ENCODE measurements at places on chromosomes 2 and 18.

DNA sequence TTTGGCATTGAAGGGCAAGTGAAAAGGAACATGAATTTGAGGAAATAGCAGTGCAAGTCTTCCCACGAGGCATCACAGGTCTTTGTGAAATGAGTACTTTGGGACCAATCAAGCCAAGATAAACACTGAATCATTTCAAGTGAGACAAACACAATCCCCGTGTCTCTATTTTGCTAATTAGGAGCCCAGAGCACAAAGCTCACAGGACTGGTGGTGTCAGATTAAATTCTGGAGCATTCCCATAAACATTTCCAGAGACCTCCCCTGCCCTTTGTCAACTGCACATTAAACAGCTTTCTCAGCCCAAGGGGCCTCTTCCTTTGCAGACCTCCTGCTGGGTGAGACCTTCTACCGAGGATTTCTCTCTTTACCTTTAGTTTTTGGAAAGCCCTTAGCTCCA, 50.7 kb downstream of the DAPL1 start:
- DNase-seq, result no peak

DNA sequence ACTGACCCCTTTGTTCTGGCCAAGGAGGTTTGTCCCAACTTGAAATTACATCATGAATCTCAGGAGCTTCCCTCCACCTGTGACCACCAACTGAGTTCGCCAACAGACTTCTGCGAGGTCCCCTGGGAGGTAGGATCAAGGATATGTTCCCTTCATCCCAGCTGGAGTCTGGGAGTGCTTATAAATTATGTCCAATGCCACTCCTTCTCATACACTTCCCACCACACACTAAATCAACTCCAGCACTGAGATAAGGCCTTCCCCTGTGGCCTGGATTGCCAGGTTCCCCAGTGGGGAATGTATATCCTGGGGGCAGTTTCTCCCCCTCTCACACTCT, 99.2 kb downstream of the RND3 start:
- no peak for DNase-seq

DNA sequence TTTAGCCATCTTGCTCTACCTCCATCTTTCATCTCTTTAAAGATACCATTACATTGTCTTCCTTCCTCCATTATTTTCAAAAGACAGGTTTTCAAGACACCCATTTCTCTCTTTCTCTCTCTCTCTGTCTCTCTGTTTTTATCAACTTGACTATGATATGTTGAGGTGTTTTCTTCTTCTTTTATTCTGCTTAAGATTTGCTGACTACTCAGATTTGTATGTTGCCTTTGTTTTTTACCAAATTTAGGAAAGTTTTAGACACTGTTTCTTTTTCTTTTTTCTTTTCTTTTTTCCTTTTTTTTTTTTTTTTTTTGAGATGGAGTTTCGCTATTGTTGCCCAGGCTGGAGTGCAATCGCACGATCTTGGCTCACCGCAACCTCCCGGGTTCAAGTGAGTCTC, 647.5 kb upstream of the VRK2 start:
- DNase-seq, result no peak

GRCh38 chr18:74760436-74760835, 162.8 kb downstream of the ZNF407 start:
- no peak for DNase-seq

DNA sequence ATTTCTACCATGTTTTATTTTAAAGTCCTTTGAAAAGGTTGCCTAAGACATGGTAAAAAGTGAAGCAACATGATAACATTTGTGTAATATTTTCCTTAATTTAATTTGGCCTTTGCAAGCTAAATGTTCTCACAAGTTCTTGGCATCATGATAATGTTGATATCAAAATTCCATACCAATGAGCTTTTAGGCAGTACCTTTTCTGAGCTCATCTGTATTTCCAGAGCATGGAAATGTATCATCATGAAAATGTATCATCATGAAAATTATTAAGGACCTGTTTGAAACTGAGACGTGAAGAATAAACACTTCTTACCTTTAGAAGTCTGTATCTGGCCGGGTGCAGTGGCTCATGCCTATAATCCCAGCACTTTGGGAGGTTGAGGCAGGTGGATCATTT, 73.8 kb downstream of the VWC2L start:
- DNase-seq, result no peak

DNA sequence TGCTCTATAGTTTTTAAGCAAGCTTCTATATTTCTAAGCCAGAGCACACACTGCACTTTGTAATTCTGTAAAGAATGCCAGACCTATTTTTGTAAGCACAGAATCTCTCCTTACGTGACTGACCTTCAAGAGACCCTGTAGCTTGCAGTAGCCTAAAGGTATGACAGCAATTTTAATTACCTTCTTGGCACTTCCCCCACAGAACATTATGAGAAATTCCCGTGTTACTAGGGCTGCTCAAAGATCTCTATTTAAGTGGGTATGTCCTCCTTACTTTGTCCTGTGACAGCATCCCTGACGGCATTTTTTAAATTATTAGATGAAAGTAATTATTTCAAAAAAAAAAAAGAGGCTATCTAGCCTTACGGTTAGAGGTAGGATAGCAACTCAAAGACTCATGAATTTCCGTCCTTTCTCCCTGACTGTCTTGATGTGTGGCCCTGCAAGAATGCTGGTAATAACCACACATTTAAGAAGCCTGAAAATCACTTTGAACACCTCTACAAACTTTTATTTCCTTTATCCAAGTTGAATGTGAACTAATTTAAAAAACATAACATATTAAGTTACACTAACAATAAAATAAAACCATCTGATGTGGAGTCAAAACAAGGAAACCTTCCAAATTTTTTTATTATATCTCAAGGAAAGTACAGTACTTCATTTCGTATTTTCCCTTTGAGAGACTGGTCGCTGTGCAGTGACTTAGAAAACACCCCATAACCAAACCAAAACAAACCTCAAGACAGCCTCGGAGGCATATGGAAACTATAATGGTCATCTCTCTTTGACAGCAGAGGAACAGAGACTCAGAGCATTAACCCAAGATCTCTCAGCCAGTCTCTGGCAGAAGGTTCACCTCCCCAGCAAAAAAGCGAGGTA, 54.9 kb downstream of the THUMPD2 start:
- no peak for DNase-seq

GRCh38 chr2:74911061-74911460, 47.4 kb upstream of the POLE4 start:
- DNase-seq, result no peak

DNA sequence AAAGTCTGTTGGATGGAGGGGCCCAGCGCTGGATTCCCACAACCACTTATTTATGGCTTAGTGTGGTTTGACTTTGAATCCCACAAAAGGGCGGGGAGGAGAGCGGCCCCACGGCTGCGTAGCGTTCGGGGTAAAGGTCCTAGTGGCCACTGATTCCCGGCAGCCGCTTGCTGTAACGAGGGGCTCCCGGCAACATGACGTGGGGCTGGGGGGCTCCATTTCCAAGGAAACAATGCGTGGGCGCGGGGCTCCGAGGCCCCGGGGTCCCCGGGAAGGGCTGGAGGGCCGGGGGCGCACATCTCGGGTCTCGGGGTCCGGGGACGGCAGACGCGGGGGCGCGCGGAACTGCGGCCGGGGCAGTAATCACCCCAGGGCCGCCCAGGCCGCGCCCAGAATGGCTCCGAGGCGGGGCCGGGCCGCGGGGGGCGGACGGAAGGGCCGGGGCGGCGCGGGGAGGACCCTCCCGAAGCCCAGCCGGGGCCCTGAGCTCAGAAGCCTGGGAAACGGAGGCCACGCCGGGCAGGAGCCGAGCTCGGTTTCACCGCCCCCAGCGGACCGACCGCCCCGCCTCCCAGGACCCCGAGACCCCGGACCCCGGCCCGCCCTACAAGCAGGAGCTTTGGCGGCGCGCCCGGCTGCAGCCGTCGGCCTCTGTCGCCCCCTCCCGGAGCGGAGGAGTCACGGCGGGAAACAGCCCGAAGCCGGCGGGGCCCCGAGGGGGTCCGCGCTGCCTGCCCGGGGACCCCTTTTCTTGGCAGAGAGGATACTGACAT, 11.9 kb upstream of the MLPH start:
- peak; percentile 76 for DNase-seq

DNA sequence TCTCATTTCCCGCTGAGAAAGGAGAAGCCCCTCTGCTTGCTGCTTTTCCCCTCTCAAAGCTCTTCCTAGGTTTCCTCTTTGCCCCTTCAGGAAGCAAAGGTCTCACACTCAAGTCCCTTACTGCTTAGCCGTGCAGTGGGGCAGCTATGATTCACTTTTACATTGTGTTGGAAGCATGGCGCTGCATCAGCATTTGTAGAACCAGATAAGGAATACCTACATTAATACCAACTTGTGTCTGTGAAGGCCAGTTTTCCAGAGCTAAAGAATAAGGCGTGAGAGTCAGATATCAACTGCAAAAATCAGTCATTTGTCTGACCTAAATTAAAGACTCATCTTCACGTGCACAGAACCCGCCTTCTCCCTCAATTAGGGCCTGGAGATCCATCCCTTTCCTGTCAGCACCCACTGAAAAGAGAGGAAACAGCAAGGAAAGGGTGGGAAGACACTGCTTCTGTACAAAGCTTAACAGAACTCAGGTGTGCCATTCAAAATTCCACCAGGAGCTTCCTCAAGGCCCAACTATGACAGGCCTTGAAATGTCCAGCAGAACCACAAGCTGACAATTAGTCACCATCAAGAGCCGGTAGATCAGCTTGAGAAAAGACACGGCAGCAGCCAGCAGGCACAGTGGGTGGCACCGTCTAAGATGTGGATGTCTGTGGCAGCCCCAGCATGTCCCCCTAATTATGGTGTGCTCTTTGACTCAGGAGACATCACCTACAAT, 16.1 kb upstream of the XDH start:
- DNase-seq, result no peak

GRCh38 chr2:58476556-58476955, 235.4 kb upstream of the FANCL start:
- DNase-seq, result no peak

GRCh38 chr18:56873441-56874140, 222.4 kb downstream of the WDR7 start:
- no peak for DNase-seq

GRCh38 chr2:141906678-141907077, 224.1 kb downstream of the LRP1B start:
- no peak for DNase-seq

GRCh38 chr2:234754126-234754525, 197.7 kb upstream of the SH3BP4 start:
- no peak for DNase-seq

DNA sequence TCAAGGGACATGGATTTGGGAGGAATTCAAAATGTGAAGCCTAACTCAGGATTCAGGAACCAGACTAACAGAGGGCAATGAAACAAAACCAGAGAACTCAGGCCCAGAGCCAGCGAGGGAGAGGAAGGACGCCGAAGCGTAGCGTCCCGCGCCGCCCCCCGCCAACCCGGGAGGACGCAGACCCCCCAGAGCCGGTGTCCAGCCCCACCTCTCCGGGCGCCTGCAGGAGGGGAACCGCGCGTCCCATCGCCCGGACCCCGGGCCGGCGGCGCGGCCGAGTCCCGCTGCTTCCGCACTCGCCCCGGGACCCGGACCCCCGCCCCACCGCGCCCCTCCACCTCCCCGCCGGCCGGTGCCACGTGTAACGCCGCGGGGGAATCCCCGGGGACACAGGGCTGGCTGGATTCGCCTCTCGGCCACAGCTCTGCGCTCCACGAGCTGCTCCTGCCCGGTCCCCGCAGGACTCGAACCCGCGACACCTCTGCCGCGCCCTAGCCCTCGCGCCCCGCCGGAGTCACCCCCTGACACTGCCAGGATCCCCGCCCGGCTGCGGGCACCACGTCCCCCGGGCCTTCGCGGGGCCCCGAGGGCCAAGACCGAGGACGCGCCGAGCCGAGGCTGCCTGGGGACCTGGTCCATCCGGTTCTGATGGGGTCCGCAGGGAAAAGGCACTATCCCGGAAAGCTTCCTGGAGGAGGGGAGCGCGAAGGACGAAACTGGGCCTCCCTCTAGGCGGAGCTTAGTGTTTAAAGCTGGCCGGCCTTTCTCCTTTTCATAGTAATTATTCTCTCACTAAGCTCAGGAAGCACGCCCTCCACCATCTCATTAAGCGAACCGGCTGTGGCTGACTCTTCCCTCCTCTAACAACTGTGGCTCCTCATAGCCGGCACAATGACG, 40.4 kb upstream of the FAM124B start:
- peak; percentile 13 for DNase-seq

- no peak for DNase-seq
These were observed 52.6 kb upstream of the RAB27B start for GRCh38 chr18:54775686-54776085.

- no peak for DNase-seq
These were observed 7.2 kb upstream of the RASGRP3 start for GRCh38 chr2:33469238-33469637.

DNA sequence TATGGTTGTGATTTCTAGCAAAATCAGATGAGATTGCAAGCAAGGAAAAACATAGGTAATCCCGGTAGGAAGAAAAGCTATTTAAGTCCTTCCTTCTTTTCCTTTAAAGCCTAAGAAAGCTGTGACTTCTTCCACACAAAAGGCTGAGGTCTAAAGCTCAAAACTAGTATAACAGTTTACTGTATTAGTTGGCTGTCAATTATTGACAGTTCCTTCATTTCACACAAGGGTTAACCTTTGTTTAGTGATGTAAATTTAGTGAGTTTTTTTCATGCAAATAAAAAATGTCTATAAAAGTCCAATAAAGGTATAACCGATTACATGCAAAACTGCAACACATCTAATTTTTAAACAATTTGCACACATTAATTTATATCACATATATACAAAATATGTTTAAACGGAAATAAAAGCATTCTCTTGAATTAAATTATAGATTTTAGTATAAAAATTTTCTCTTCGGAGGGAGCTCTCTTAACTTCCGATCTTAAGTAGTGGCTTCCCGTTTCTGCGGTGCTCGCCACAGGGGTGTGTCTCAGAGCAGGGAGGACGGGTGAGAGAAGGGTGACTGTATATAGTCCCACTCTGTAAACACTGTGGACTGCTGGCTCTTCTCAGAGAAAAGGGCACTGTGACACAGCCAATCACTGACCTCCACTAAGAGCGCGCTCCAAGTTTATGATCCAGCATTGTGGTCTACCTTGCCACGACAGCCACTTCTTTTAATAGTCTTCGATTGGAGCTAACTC, 33.4 kb downstream of the TTR start:
- no peak for DNase-seq

- DNase-seq, result no peak
These were observed 28.6 kb upstream of the PPP4R1 start for GRCh38 chr18:9642799-9643462.

GRCh38 chr2:10332402-10333246, 29.9 kb downstream of the HPCAL1 start:
- DNase-seq, result peak; percentile 32

DNA sequence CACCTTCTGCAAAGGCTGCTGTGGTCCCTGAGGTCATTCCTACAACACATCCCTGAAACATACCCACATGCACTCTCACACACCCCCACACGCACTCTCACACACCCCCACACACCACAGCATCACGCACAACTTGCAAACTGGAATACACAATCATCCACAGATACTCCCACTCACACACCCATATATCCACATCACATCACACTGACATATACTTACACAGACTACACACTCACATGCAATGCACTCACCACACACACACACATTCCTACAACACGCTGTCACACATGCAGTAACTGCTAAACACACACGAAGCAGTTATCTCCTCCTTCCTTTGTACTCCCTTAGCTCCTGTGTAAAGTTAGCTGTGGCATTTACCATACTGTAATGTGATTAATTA, 57.1 kb upstream of the PKDCC start:
- no peak for DNase-seq
